ENCODE measurements at places on chromosomes 12 and 14. TPM values are rescaled to one million over a fixed set of nuclear protein-coding genes. Genes with fewer than 3 reads are reported as not detected.

GRCh38 chr14:57502586-57503254, 9.1 kb upstream of the CCDC198 start:
- DNase-seq: peak; percentile 10

GRCh38 chr12:67111182-67111581, 158.0 kb upstream of the CAND1 start:
- no peak for DNase-seq

DNA sequence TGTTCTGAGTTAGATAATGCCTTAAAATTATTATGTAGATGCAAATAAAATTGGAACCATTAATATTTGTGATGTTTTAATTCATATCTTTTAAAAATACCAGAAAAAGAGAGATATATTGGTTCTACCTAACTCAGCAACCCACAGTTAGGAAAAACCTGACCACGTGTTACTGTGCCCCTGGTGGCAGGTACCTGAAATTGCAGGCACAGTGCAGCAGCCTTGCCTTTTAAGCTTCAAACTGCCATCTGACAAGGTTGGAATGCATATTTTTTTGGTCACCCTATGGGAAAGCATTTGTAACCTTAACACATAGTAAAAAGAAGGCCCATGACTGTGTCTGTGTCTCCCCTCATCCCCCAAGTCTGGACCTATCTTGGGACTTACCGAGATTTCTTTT, 109.4 kb upstream of the NOS1 start:
- no peak for DNase-seq

DNA sequence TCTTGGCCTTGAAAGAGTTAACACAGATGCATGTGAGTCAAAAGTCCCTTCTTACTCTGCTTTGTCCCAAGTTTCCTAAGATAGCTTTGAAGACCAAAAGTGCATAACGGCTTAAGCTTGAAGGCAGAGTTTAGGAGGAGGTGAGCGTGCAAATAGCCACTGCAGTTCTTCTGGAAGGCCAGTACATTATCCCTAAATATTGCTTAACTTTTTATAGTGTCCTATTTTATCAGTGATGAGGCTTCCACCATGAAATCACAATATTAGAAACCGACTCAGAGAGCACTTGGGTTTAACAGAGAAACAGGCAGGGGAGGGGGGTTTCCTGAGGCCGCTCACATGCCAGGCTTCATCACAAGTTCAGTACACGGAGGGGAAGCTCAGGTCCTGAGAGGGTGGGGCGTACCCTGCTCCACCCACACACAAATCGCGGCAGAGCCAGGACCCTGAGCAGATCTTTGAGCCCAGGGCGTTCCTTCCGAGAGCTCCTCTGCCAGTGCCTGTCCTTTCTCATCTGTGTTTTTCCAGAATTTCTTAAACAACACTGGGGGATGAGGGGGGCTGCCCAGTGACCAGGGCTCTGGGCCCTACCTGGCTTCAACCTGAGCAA, 26.8 kb upstream of the BDKRB2 start:
- no peak for DNase-seq

DNA sequence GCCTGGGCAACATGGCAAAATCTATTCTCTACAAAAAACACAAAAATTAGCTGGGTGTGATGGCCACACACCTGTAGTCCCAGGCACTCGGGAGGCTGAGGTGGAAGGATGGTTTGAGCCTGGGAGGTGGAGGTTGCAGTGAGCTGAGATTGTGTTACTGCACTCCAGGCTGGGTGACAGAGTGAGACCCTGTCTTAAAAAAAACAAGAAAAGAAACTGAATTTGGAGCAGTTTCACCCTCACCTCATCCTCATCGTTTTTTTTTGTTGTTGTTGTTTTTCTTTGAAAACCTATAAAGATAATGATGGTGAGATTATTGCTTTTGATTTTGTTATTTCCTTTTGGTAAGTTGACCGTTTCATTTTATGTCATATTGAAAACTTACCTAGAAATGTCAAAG, 60.7 kb downstream of the SLC38A6 start:
- DNase-seq: no peak

- DNase-seq: no peak
Measured at GRCh38 chr14:44854114-44854513, 107.6 kb downstream of the KLHL28 start.

Gene SLC22A17
- polyA plus RNA-seq: 10.6 TPM

Gene PHC1
- 15.4 TPM for polyA plus RNA-seq
